ENCODE measurements at places on chromosomes 7 and 10.

GRCh38 chr7:45593121-45593541 lies 19.0 kb downstream of the ADCY1 start:
- no peak for DNase-seq

- DNase-seq, result no peak
Measured at GRCh38 chr10:17216901-17217395, 11.1 kb upstream of the VIM start.

GRCh38 chr7:94154858-94155257 lies 150.7 kb upstream of the BET1 start:
- DNase-seq, result no peak

DNA sequence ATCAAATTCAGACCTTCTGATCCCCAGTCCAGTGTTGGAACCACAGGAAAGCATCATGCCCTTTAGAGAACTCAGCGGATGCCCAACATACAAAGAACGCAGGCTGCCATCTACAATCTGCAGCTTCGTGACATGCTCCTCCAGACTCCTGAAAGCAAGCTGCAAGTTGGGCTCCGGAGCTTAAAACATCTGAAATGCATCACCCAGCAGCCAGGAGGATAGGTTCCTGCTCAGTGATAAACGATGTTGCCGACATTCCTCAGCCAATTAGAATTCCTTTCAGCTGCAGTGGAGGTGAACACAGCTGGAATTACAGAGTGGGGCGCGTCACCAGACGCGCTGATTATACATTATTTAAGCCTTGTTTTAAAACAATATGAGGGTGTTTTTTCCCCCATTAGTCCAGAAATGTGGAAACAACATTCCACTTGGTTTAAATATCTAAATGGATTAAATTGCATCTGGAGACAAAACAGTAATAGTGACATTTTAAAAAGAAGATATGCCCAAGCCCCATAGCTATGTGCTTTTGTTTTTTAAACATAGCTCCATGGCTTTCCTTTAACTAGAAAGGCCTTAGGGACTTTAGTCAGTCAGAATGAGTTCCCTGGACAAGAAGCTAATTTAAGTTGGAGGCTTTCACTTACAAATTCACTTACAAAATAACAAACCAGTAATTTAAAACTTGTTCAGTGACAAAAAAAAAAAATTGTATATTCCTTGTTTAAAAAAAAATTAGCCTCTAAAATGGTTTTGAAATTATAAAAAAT lies 6.3 kb downstream of the SMURF1 start:
- peak; percentile 42 for DNase-seq

DNA sequence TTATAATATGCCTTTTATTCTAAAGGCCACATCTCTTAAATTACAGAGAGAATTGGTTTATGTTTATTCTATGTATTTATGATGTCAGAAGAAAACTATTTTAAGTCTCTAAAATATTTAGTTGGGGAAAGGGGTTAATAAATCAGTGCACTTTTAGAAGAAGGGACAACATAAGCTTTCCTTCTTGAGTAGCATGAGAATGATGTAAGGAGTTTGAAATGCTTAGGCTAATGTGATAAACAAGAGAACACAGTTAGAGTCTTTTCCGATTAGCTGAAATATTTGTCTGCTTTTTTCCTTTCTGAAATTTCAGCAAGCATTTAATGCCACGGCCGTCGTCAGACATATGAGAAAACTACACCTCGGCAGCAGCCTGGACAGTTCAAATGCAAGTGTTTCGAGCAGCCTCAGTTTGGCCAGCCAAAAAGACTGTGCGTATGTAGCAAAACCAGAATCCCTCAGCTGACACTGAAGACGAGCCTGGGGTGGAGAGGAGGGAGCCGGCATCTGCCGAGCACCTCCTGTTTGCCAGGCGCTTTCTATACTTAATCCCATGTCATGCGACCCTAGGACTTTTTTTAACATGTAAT lies 176.2 kb downstream of the CCDC3 start:
- DNase-seq, result no peak

DNA sequence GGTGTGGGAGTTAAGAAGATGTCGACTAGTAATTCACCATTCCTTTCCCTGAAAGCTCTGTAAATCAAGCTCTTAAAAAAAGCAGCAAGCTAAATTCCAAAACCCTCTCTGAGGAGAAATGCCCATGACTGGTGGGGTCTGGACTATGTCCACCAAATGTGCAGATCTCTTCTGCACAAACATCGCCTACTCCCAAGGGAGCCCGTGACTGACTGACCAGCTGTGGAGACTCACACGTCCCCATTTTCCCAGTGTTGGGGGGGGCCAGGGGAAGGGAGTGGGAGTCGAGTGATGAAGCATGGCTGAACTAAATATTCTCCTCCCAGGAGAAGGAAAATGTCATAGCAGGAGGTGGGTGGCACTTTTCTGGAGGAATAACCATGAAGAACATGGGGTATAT lies 164.1 kb upstream of the HPS1 start:
- no peak for DNase-seq

DNA sequence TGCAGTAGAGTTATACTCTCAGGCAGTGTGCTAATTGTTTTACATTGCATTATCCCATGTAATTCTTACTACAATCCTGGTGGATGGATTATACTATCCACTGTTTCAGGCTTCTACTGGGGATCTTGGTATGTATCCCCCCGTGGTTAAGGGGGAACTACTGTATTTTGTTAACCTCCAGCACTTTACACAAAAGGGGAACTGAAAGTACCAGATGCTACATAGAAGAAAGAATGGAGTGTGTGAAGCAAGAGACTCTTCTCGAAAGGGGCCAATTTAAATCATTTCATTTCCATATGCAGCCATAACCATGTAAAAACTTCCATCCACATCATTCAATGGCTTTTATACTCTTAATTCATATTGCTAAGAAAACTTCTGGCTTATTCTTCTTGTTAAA lies 69.4 kb downstream of the C1GALT1 start:
- DNase-seq, result no peak

All from kidney capillary endothelial cell (primary cell).